Cardiac fibroblast (primary cell): ENCODE measurements at places on chromosomes 2 and 18.

GRCh38 chr2:120209427-120210269 lies 13.6 kb downstream of the TMEM185B start:
- DNase-seq, result no peak

DNA sequence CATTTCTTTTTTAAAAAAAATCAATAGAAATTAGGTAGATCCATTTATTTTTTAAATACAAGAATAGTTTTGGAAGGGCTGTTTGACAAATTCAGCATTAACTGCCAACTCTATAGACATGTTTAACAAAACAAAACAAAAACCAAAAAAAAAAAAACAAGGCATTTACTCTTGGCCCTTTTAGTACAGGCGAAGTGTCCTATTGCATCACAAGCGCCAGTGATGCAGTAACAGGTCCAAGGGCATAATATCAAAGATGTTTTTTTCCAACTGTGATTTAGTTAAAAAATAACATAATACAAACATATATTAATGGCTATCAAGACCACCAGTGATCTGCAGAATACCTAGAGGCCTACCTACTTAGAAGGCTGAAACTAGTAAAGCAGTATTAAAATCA lies 55.3 kb downstream of the XDH start:
- no peak for DNase-seq

GRCh38 chr2:240704651-240705050 lies 13.0 kb downstream of the AQP12A start:
- DNase-seq, result no peak

DNA sequence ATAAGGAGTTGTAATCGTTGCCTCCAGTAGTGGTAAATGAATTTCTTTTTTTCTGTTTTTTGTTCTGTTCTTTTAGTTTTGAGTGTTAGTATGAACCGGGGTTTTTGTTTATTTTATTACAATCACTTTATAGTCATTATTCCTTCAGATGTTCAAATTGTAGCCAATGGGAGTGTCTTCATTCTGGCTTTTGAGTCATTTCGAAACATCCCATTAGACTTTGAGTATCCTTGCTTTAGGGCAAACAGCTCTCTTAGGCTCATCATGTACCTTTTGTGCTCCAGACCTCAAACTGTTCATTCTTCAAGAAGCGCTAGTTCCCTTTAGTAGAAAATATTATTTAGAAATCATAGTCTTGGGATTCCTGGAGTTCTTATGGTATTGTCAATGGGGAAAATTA lies 54.2 kb upstream of the PAX3 start:
- DNase-seq, result no peak

DNA sequence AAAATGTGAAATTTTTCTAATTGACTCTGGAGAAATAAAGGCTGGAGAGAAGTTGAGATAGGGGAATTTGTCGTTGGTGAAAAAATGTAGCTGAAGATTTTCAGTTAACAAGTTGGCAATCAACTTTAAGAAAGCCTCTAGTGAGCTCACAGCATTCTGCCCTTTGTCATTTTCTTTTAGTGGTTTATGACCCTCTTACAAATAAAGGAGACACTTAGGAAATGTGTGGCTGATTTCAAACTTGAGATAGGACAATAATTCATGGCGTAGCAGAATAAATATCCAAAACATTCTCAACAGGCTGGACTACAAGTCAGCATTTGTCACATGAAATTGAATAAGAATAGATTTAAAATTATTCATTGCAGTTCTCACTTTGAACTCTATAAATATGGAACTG lies 412.5 kb upstream of the SPHKAP start:
- no peak for DNase-seq

GRCh38 chr18:58268849-58269248 lies 224.8 kb downstream of the NEDD4L start:
- DNase-seq, result peak; percentile 63

- no peak for DNase-seq
Observed at GRCh38 chr18:28875059-28875458, 698.1 kb upstream of the CDH2 start.

GRCh38 chr18:64993695-64994094 lies 757.1 kb upstream of the CDH7 start:
- no peak for DNase-seq

DNA sequence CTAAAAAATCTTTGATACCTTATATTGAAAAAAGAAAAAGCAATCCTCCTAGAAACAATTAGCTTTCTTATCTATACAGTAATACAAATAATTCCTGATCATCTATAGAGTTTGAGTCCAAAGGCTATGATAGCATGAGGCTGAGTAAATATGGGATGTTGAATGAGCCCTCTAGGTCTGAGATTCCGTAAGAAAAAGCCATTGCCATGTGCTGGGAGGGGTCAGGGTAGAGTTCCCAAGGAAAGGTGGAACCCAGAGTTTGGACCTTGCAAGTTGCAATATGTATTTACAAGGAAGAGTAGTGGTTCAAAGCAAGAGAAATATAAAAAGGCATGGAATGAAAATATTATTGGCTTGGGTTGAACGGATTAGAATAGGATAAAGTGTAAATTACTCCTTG lies 178.1 kb downstream of the DCC start:
- no peak for DNase-seq

- DNase-seq, result peak; percentile 60
Observed at GRCh38 chr2:102848366-102848839, 86.6 kb downstream of the TMEM182 start.

DNA sequence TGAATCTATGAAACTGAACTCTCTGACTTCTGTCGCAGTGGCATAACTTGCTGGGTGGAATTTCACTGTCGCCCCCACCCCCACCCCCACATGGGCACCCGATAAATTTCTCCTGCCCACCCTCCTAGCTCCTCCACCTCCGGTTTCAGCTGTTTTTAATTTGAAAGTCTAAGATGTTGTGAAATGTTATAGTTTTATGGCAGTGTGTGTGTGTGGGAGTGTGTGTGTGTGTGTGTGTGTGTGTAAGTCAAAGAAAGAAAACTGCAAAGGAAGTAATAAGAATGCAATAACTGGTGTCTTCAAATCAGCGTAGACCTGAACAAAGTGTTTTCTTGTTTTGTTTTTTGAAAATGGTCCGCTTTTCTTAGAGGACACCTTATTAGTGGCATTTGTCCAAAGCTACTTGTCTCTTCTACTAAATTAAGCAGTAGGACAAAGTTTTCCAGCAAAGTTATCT lies 388 bp downstream of the DTNA start:
- DNase-seq, result peak; percentile 57

DNA sequence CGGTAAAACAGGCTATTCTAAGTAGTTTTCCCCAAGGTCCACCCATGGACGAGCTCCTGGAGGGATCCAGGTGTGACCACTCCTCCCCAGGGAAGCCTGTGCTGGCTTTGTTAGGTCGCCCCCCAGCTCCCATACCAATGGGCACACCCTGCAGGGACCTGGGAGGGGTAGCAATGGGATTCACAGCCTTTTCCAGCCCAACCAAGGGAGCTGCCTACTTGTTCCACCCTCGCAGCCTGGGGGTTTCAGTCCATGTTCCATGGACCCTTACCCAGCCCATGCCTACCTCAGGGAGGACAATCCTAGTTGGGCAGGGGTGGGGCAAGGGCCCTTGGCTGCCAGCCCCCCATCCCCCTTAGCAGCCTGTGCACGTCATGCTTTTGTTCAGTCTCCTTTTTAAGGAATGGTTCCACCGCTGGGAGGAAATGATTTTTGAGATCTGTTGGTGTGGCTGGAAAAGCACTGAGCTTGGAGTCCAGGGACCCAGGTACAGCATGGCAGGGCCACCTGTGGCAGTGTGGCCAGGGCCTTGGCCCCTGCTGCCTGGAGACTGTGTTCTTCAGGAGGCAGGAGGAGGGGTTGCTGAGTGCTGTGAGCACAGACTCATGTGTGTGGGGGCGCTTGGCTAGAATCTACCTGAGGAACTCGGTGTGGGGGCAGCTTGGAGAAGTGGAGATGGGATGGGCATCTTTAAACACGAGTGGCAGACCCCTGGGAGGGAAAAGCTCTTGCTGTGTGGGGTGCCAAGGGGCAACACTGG lies 166.8 kb downstream of the TWIST2 start:
- no peak for DNase-seq

DNA sequence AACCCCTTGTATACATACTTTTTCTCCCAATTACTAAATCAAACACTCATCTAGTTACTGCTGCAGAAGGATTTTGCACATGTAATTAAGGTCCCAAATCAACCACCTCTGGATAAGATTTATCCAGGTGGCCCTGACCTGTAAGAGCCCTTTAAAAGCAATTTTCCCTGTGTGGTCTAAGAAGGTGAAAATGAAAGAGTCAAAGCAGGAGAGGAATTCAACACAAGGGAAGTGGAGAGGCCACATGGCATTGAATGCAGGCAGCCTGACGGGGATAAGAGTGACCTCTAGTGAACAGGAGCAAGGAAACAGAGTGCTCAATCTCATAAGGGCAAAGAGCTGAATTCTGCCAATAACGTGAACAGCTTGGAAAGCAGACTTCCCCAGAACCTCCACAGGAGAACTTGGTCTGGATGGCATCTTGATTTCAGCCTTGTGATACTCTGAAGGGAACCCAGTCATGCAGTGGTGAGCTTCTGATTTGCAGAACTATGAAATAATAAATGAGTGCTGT lies 27.2 kb downstream of the PPP3R1 start:
- DNase-seq, result peak; percentile 49

DNA sequence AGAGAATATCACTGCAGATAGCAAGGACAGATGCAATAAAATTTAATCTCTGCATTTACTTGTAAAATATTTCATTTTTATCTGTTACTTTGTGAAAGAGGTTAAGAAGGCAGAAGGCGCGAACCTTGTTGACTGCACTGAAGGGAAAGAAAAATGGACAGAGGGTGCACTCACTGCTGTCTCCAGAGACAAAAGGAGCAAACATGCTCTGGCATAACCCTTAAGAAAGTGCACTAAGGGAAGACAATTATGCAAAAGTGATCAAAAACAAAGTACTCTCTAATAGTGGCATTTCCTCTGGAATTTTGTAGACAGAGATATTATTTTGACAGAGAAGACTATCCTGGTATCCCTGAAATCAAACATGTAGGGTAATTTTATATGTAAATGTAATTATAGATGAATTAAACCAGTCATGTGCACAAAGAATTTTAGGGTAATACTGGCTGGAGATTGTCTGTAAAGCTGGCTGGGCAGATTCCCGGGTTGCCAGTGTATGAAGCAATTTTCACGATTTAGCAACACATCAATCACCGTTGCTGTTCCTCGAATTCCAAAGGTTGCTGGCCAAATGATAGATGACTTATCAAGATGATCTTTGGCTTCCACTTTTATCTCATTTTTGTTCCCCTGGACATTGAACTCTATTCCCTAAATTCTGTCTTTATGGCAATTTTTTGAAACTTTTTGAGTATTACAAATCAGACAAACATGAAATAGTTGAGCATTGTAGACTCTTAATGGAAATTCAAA lies 1176.9 kb downstream of the SUCLG1 start:
- no peak for DNase-seq

DNA sequence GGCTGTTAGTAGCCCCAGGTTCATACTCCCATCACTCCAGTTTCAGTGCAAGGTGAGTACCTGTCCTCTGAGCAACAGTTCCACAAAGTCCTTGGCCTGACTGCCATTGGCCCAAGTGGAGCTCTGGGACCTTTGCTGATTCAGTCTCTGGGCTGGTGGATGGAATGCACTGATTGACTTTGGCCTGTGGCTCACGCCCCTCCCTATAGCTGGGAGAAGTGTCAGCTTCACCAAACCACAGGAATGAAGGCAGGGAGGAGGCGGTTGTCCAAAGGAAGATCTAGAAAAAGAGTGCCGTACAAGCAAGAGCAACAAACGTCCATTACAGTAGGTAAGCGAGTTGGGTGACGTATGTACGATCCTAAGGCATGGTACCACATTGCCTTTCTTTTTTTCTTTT lies 34.0 kb downstream of the QPCT start:
- DNase-seq, result peak; percentile 71

- no peak for DNase-seq
Observed at GRCh38 chr2:232586943-232587505, 36.5 kb downstream of the EIF4E2 start.

DNA sequence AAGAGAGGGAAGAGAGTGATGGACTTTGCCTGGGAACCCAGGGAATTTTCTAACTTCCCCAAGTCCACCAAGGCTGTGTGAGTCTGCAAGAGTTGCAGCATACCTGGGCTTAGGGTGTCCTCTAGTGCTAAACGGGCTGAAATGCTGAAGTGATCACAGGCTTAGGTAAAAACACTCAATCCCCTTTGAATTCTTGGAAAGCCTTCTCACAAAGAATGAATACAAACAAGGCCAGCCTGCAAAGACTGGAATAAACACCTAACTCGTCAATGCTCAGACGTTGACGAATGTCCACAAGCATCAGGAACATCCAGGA lies 30.0 kb upstream of the BMP10 start:
- peak; percentile 52 for DNase-seq

DNA sequence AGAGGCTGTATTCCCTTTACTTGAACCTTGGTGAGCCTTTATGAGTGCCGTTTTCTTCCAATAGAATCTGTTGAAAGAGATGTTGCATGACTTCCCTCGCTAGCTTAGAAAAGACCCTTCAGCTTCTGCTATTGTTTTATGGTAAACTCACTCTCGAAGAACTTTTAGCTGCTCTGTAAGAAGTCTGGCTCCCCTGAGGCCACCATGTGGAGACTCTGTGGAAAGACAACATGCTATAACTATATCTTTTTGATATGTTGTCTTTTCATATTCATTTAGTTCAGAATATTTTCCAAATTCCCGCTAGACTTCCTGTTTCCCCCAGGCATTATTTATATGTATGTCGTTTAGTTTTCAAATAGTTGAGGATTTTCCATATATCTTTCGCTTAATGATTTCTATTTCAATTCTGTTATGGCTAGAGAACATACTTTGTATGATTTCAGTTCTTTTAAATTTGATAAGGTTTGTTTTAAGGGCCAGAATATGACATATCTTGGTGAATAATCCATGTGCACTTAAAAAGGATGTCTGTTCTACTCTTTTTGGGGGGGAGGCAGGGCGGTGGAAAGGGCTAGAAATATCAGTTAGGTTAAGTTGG lies 64.1 kb downstream of the PTPN4 start:
- peak; percentile 71 for DNase-seq

- no peak for DNase-seq
Observed at GRCh38 chr2:139684286-139684860, 904.2 kb upstream of the NXPH2 start.
